NCI-H446 (cell line): ENCODE measurements at places on chromosomes 11 and 22.
A peak's percentile ranks its signal among the peaks of the same experiment; 100 is the strongest.

DNA sequence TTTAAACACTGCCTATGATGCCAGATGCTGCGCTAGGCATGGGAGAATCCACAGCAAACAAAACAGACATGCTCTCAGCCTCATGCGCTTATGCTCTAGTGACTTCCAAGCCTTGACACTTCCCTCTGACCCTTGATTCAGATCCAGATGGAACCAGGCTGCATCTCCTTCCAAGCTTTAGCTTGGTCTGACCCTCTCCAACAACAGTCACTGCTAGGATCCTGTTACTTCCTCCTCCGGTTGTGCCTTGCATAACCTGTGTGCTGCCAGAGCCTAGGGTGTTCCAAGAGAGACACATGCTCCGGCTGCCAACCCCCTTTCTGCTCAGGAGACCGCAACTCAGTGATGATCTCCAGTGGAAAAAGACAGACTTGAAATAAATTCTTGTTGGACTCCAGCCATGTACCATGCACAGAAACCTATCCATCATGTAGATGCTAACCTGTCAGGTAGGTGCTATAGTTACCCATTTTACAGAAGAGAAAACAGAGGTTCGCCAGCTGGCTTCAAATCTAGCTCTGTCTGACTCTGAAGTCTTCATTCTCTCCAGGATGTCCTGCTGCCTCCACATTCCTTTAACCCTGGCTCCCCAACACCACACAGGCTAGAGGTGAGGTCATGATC, 136.3 kb upstream of the TEAD1 start:
- no peak for DNase-seq

- no peak for DNase-seq
Measured at GRCh38 chr11:45108070-45109064, 38.1 kb upstream of the PRDM11 start.

GRCh38 chr11:116082256-116082655, 578.0 kb upstream of the CADM1 start:
- no peak for DNase-seq

DNA sequence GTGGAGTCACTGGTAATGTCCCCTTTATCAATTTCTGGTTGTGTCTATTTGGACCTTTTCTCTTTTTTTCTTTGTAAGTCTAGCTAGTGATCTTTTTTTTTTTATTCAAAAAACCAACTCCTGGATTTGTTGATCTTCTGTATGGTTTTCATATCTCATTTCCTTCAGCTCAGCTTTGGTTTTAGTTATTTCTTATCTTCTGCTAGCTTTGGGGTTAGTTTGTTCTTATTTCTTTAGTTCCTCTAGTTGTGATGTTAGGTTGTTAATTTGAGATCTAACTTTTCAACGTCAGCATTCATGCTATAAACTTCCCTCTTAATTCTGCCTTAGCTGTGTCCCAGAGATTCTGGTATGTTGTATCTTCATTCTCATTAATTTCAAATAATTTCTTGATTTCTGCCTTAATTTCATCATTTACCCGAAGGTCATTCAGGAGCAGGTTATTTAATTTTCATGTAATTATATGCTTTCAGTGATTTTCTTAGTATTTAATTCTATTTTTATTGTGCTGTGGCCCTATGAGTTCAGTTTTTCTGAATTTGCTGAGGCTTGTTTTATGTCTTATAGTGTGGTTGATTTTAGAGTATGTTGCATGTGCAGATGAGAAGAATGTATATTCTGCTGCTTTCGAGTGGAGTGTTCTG, 29.0 kb downstream of the PI4KA start:
- DNase-seq = no peak

DNA sequence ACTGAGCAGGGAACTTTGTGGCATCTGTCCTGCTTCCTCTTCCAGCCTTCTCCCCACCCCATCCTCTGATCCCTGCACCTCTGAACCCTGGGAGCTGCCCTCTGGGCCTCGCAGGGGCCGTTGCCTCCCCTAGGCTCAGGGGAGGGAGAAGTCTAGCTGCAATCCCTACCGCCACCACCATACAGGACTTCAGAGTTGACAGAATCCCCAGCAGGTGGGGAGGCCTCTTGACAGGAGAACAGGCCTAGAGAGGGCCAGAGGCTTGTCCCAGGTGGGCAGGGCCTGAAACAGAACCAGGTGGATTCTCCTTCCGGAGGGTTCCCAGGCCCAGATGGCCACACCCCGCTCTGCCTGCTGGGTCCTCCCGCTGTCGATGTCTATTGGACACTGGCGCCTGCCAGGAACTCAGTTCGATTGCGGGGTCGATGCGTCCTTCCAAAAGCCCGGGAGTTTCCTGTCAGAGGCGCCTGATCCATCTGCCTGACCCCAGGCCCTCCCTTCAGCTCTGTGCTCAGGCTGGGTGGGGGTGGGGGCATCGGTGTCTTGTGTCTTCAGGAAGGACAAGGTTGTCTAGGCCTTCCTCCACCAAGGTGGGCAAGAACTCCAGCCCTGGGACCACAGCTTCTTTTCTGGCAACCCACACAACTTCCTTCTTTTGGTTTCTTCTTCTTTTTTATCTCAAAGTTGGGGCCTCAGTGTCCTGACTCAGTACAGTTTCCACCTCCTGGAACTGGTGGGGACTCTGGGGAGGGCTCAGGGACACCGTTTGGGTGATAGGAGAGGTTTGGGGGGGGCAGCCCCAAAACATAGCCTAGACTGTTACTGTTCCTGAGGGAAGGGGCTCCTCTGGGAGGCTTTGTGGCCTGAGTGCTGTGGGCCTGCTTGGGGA, 6.4 kb downstream of the STARD10 start:
- no peak for DNase-seq

- no peak for DNase-seq
Measured at GRCh38 chr11:27310182-27310581, 52.8 kb downstream of the CCDC34 start.

- no peak for DNase-seq
Measured at GRCh38 chr11:131278472-131278871, 91.9 kb upstream of the NTM start.

DNA sequence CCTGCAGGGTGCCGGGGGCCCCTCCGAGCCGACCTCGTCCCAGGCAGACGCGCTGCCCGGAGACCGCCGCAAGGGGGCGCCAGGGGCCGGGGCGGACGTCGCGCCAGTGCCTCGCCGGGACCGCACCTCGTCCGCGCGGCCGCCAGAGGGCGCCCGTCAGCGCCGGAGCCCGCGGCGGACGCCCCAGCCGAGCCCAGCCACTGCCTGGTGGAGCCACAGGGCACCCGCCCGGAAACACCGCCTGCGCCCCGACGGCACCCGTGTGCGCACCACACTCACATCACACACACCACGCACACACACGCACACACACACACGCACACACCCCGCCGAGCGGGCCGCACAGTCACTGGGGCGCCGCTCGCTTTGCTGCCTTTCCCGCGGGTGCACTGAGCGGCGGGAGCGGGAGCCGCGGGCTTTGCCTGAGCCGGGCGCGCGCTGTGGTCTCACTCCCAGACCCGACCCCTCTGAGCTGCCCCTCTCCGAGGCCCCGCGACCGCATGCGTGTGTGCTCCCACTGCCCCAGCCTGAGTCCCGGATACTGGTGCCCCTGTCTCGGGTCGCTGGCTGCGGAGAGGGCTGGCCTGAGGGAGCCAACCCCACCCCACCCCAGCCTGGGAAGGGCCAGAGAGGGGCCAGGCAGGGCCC, 449.3 kb downstream of the OPCML start:
- DNase-seq = peak; percentile 48

DNA sequence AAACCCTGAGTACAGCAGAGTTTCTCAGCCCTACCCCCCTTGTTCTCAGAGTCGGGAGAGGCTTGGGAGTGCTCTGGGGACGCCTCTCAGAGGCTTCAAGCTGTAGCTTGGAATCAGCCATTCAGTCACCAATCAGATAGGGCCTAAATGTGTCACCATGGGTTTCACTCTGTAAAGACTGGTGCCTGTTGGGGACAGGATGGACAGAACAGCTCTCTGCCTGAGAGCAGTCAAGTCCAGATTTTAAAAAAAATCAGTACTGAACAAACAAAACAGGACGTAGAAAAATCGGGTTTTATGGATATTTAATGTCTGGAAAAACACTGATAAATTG, 1.3 kb downstream of the FADD start:
- DNase-seq = no peak

- DNase-seq = peak; percentile 27
Measured at GRCh38 chr22:29268511-29269229, 602 bp downstream of the EWSR1 start.

DNA sequence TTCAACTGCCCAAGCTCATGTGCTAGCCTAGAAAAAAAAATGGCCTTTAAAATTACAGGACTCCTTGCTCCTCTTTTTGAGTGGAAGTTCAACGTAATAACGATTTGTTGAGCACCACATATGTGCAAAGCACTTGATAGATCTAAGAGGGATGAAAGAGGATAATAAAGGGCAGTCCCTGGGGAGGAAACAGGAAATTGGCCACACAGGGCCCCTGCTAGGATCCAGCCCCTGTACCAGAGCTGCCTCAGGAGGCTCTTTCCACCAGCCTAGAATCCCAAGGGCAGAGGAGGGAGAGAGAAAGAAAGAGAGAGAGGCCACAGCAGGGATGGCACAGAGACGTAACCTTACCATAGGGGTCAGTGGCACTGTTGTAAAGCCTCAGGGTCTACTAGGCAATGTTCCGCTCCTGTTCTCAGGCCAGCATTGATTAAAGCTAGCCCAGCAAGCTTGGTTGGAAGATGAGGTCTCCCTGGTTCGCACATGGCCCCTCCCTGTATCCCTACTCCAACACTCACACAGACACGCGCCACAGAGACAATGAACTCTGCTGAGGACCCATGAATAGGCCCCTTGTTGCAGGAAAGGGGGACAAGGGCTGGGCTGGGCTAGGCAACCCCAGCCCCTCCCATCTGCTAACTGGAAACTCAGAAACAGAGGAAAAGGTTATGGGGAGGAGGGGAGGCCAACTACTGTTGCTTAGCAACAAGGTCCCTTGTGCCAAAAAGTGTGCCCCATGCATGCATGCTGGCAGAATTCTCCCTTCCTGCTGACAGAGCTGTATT, at the start of gene TMPRSS5:
Gene TMPRSS5 (minus strand): TSS at position 438 of the 785 bp plus-strand sequence. CDS start 84 bp downstream, at position 354.
- no peak for DNase-seq

DNA sequence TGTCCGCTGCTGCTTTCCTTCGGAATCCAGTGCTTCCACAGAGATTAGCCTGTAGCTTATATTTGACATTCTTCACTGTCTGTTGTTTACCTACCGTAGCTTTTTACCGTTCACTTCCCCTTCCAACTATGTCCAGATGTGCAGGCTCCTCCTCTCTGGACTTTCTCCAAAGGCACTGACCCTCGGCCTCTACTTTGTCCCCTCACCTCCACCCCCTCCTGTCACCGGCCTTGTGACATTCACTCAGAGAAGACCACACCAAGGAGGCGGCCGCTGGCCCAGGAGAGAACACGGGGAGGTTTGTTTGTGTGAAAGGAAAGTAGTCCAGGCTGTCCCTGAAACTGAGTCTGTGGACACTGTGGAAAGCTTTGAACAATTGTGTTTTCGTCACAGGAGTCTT, 15.4 kb upstream of the ST14 start:
- DNase-seq = no peak

- no peak for DNase-seq
Measured at GRCh38 chr22:17167486-17167885, 8.4 kb upstream of the HDHD5 start.

GRCh38 chr11:94938095-94939055, 35.0 kb downstream of the CWC15 start:
- peak; percentile 84 for DNase-seq

GRCh38 chr22:31235081-31235480, 23.0 kb downstream of the LIMK2 start:
- DNase-seq = no peak

GRCh38 chr11:36450110-36450572, 59.9 kb downstream of the TRAF6 start:
- DNase-seq = no peak

- DNase-seq = no peak
Measured at GRCh38 chr22:41949297-41949965, 2.5 kb upstream of the CENPM start.

- DNase-seq = no peak
Measured at GRCh38 chr11:131897956-131898355, 527.5 kb downstream of the NTM start.

DNA sequence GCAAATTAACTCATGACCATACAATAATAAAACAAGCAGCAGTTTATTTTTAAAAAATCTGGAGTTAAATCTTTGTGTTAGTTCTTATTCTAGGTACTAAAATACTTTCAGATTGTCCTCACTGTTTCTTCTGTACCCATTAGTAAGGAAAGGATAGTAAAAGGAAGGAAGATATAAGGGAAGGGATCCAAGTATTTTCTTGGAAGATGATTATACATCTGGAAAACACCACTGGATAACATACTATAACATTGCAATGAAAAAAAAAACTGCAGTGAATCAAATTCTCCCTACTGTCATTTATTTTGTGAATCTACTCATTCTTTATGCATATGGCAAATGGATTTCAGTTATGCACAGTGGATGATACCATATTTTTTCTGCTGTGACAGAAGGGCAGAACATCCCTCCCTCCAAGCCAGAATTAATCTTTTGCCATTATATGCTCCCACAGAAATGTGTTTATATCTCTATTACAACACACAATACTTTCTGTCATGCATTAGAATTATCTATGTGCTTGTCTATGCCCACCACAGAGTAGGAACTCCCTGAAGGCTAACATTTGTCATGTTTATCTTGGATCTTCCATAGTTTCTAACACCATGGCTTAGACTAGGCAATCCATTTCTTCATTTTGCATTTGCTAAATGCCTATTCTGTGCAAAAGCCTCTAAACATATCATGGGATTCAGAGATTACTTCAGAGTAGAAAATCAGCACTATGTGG, 282.3 kb upstream of the CTSC start:
- DNase-seq = no peak

DNA sequence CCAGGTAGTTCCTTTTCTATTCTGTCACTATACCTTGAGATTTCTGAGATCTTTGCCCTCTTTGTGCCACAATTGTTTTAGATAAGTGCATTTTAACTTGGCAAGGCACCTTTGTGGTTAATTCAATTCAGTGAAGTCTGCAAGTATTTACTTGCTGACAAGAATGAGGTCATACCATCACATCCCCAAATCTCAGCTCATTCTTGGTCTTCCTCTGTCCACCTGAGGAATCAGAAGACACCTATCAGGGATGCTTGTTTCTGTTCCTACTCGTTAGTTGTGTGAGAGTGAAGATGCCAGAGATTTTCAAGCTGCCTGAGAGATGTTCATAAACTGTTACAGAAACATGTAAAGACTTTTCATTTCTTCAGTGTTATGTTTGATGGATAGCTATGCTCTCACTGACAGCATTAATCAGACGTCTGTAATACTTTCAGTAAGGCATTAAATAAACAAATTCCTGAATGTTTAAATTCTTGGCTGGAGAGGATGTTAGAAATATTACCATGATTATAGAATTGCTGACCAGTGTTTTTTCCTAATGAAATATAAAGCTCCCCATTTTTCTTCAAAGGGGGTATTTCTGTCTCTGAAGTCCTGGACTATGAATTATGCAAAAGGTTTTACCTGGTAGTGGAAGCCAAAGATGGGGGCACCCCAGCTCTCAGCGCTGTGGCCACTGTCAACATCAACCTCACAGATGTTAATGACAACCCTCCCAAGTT, 135.0 kb upstream of the MTNR1B start:
- no peak for DNase-seq

GRCh38 chr11:68839911-68840641, 1.6 kb downstream of the CPT1A start:
- DNase-seq = no peak

GRCh38 chr11:106193956-106194355, 116.5 kb downstream of the AASDHPPT start:
- no peak for DNase-seq
